ENCODE measurements at places on chromosomes 3 and 15.

- DNase-seq, result no peak
Observed at GRCh38 chr15:78457101-78457500, 19.1 kb downstream of the IREB2 start.

- no peak for DNase-seq
Observed at GRCh38 chr3:117736846-117737245, 1027.3 kb downstream of the TUSC7 start.

GRCh38 chr3:143763564-143764162 lies 84.6 kb downstream of the SLC9A9 start:
- no peak for DNase-seq

DNA sequence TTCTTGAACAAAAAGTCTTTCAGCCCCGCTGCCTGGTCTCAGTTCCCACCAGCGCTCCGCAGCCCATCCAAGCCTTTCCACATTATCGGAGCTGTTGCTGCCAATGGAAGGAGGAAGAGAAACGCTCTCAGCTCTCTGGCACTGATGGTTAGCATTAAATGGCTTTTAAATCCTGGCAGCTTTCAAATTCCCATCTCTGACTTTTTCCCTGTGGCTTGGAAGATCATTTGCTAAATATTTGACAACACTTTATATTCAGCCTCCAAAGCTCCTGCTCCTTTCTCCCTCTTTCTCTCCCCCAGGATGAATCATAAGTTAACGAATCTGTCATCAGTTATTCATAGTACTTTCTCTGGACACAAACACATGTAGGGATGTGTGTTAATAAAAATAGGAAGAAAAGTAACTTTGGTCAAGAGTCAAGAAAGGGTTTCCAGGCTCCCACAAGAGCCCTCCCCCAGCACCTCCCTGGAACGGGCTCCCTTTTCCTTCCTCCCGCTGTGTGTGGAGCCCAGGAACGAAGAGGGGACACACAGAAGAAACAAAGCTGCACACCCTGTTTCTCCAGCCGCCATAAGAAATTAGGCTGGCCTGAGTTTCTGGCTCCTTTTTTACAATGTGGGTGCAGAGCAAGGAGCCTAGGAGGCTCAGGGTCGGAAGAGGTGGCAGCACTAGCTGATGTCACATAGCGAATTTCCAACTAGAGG lies 47.6 kb upstream of the TSEN2 start:
- peak; percentile 45 for DNase-seq

- DNase-seq, result peak; percentile 63
Observed at GRCh38 chr15:89531796-89532537, 35.6 kb upstream of the RHCG start.

DNA sequence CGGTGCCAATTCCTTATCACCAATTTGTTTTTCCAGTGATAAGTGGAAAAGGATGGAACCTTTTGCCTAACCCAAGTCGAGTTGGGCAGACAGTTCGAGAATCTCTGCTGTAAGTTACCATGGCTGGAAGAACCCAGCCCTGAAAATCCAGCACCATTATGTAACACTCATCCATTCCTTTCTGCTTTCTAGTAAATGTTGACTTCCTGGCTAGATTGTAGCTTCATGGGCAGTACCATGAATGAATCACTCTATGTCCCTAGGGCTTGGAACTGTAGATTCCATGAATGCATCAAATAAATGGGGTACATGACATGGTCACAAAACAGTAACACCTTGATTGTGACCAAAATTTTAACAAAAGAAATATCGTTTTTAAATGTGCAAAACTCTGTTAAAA lies 14.0 kb downstream of the CHCHD4 start:
- DNase-seq, result no peak

GRCh38 chr3:129224984-129225393 lies 24.4 kb upstream of the COPG1 start:
- DNase-seq, result no peak

DNA sequence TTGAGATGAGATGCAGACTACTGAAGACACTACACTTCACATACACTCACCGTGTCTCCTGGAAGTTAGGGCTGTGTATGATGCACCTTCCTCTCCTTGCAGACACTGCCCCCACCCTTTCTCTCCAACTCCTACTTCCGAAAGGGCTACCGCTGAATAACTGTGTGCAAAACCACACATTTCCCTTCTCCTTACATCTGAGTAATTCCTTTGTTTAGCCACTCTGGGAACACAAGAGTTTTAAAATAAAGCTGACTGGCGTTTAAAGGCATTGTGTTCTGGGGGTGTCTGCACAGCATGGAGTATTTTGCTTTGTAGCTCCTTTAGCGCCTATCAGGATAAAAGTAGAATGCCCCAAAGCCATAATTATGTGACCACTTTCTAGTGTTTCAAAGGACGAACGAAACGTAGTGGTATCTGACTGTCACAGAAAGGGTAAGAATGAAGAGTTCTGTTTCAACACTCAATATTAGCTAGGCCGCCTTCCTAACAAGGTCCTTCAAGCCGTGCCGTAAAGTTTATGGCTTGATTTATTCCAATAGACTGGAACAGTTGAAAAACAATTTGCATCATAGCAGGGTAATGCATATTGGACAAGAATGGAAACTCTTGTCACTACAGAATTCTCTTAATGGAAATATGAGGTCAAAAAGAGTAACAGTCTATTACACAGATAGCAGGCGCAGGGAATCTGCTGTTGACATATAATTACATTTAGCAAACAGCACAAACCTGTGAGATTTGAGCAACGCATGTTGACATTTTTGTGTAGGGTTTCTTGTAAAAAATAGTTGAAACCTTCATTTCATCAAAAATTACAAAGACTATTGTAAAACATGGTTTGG lies 619.9 kb downstream of the FOXP1 start:
- no peak for DNase-seq

DNA sequence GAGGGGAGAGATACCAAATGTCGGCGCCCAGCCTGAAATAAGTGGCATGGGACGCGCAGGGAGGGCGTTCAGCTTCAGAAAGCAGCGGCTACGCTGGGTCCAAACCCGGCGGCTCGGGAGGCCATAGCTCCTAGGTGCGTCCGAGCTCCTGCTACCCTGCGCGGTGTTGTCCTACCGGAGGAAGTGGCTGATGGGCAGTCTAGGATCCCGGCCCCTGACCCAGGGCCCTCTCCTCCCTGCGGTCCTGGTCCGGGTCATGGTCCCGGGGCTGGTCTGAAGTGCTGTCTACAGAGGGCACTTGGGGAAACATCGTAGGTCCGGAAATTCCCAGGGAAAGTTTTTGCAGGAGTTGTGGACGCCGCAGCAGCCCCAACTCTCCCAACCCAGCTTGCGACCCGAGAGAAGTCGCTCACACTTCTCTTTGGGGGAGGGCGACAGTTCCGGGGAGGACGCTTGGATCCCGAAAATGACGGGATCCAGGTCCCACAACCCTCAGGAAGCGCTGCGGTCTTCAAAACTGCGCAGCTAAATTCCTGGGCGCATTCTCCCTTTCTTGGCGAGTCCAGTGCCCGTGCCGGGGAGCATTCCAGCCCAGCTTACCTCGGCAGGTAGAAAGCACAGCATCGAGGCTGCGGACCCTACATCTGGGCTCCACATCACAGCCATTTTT lies 9.1 kb upstream of the FOXB1 start:
- DNase-seq, result peak; percentile 71

GRCh38 chr15:79117442-79118204 lies 27.0 kb upstream of the RASGRF1 start:
- no peak for DNase-seq

- DNase-seq, result no peak
Observed at GRCh38 chr3:52488746-52489145, 6.4 kb upstream of the STAB1 start.

DNA sequence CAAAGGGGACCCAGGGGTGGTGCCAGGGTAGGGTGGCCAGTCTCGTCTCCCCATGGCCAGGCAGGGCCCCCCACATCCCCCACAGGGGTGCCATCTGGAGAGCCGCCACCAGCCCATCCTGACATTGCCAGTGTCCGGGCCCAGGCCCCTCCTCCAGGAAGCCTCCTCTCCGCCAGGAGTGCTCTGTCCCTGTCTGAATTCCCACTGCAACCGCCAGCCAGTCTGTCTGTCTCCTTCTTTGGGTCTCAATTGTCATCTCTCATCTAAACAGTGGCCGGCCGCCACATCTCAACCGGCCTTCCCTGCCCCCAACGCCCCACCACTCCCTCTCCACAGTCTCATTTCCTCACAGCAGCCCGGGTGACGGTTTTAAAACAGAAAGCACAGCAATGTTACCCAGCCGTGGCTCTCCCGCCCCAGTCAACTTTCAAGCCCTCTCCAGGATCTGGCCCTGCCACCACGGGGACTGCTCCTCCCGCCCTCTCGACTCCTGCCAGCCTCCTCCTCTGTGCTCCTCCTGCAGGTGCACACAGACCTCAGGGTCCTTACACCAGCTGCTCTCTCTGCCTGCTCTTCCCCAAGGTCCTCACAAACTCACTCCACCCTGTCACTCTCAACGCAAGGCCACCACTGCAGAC lies 57.0 kb downstream of the IQSEC1 start:
- DNase-seq, result no peak

GRCh38 chr3:129558772-129559564 lies 16.0 kb downstream of the H1-8 start:
- DNase-seq, result no peak

DNA sequence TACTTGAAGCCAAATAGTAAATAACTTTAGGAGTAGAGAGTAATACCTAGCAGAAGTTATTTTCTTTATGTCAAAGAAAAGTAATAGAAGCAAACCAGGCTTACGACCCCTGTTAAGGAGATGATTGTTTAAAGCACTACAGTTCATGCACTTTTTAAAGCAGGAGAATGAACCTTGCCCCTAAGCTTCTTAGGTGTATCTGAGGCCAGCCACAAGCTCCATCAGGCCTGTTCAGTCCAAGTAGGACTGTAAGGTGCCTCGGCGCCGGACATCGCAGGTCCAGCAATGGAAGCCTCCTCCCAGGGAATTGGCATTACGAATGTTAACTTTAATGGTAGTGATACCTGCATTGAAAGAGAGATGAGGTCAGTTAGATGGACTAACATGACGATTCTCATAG lies 16.5 kb downstream of the GATM start:
- no peak for DNase-seq

- DNase-seq, result peak; percentile 89
Observed at GRCh38 chr3:48232734-48233133, 8.2 kb upstream of the ZNF589 start.

DNA sequence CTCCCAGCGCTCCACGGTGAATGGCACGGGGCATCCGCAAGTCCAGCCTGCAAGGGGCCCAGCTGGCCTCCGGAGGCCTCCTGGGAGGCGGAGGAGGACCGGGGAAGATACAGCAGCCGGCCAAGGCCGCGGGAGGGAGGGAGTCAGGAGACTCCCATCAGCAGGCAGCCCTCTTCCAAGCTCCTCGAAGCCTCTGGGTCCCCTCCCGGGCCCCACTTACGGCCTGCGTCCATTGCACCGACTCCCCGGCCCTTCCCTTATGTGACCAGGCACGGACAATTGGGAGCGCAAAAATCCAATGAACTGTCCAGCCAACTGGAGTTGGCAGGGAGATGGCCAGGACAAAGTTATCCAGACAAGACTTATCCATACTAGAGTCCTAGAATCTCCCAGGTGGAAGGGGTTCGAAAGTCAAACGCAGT lies 668 bp downstream of the MFGE8 start:
- DNase-seq, result peak; percentile 68

DNA sequence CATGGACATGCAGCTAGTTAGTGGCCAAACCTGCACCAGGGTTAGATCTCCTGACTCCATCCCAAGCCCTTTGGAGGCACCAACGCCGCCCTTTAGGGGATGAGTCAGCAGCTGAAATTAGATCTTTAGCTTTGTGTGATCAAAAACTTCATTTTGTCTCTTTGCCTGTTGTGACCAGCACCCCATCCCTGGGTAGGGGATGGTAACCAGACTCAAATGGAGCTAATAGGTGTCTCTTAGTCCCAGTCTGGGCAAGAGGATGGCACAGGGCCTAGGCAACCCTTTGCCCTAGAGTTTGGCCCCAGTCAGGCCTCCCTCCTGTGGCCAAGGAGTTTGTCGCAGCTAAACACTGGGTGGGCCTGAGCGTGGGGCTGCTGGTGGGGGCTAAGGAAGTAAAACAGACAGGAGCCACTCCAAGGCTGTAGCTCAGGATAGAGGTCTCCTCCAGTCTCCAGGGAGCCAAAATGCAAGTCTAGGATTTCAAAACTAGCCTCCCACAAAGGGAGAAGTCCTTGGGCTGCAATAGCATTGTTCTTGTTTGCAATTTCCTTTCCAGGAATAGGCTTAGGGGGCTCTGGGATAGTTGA lies 105.1 kb downstream of the CPN2 start:
- DNase-seq, result peak; percentile 59

DNA sequence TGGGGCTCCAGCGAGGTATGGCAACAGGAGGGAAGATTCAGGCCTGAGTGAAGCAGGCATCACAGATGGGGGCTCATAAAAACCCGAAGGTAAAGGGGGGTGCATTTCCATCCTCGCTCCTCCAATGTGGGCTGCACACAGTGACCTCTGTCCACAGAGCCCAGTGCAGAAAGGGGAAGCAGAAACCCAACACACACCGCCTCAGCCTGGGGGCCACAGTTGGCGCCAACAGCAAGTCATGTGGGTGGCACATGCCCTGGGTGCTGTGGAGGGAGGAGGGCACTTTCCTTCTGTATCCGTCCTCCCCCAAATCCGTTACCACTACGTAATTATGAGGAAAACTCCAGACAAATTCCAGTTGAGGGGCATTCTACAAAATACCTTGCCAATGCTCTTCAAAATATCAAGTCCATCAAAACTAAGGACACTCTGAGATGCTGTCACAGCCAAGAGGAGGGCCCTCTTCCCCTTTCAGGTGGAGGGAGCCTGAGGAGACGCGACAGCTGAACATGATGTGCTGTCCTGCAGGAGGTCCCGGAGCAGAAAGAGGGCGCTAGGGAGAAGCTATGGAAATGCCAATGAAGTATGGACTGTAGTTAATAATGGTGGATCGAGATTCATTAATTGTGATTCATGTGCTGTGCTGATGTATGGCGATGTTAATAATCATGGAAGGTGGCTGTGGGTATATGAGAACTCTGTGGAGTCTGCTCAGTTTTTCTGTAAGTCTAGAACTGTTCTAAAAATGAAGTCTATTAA lies 16.4 kb downstream of the APBA2 start:
- no peak for DNase-seq

GRCh38 chr15:61841466-61841865 lies 218.8 kb downstream of the VPS13C start:
- no peak for DNase-seq

DNA sequence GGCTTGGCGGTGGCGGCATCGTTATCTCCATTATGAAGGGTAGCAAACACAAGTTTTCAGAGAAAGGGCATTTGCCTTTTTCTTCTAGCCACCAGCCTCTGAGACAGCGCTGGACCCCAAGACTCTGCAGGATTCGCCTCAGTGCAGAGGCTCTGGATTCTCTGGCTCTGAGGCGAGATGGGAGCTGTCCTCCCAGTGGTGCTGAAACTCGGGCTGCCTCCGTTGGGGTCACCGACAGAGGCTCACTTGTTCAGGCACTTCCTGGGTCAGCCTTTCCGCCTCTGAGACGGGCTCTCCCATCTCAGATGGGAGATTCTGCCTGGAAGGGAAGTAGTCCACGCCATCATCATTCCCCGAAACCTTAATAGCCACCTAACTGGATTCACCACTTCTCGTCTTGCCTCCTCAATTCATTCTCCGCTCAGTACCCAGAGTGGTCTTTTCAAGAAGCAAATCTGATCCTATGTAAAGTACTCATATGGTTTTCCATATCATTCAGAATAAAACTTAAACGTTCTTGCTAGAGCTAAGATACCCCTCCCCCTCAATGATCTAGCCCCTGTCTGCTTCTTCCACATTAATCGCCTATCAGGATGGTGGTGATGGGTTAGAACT lies 76.9 kb downstream of the RHCG start:
- DNase-seq, result peak; percentile 87

Data from islet precursor cell (in vitro differentiated cells).